ENCODE measurements at places on chromosomes 11 and 22.

GRCh38 chr11:129749141-129749540 is 66.5 kb upstream of the TMEM45B start:
- DNase-seq: no peak

DNA sequence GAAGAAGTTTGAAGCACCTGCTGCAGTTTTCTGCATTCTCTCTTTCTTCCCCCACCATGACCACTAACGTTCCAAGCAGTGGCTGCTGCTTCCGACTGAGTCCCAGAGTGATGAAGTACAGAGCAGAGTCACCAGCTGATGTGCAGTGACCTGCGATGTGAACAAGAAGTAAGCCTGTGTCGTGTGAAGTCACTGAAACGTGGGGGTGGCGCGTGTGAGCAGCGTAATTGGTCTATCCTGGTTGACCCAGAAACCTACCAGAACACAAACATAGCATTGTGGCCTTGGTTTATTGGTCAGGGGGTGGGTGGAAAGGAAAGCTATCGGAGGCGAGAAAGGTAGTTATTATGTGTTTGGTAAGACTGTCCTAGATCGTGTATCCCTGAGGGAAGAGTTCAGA is 3.5 kb downstream of the KRTAP5-7 start:
- no peak for DNase-seq

- no peak for DNase-seq
These were observed 39.2 kb downstream of the PARVA start for GRCh38 chr11:12416552-12416951.

DNA sequence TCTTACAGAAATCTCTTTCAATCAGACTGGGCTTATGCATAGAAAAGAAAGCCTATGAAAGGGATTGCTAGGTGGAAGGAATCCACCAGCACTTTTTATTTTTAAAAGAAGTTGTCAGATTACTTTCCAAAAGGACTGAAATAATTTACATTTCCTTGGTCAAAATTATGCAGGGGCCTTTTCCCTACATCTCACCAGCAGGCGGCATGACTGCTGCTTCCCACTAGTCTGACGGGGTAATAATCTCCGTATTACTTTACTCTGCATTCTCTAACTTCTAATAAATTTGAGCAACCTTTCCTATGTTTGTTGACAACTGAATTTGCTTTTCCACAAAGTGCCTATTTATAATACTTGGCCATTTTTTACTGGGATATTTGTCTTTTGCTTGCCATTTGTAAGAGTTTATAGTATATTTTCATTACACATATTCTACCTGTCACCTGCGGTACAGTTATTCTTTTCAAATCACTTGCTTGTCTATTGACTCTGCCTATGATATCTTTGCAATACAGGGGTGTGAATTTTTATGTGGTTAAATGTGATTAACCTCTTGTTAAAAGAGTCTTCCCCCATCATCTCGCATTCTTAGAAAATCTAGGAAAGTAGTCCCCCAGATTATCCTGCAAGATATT is 51.9 kb upstream of the USP47 start:
- peak; percentile 30 for DNase-seq

- DNase-seq: no peak
These were observed 58.4 kb upstream of the BID start for GRCh38 chr22:17832665-17833064.

DNA sequence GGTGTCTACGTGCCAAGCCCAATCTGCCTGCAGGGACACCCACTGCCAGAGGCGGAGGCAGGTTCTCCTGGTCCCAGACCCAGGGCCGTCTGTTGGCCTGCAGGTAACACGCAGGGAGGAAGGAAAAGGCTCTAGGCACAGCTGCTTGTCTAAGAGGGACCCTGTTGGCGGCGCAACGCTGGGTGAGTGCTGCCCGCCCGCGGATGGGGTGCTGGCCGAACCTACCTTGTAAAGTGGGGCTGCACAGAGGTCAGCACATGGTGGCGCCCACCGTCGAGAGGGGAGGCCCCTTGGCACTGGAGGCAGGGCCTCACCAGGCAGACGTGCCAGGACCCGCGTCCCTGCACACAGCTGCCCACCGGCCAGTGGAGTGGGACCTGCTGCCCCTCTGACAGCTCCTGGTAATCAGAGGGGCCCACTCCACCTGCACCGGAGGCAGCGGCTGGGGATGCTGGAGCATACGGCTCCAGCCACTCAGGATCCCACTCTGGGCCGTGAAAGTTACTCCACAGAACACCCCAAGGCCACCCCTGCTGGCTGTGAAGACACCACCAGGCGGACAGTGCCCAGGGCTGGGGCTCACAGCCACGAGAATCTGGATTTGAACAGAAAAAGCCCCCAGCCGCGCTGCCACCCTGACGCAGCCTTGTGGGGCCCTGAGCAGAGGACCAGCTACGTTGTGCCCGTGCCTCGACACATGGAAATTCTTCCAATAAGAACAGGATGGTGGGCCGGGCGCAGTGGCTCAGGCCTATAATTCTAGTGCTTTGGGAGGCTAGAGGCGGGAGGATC is 24.0 kb downstream of the TBX1 start:
- DNase-seq: no peak

GRCh38 chr11:92954003-92954402 is 15.4 kb upstream of the MTNR1B start:
- DNase-seq: no peak

DNA sequence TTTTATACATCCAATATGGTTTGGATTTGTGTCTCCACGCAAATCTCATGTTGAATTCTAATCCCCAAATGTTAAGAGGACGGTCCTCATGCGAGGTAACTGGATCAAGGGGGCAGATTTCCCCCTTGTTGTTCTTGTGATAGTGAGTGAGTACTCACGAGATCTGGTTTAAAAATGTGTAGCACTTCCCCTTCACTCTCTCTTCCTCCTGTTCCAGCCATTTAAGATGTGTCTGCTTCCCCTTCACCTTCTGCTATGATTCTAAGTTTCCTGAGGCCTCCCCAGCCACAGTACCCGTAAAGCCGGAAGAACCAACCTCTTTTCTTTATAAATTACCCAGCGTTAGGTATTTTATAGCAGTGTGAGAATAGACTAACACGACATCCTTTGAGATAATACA is 98.6 kb downstream of the TTC28 start:
- DNase-seq: no peak

GRCh38 chr11:115939731-115940421 is 435.7 kb upstream of the CADM1 start:
- DNase-seq: no peak

- DNase-seq: peak; percentile 26
These were observed 346.6 kb downstream of the AASDHPPT start for GRCh38 chr11:106424111-106424510.

- no peak for DNase-seq
These were observed 31.5 kb downstream of the TRMU start for GRCh38 chr22:46366801-46367706.

Measured in ACHN (cell line).